CD8-positive, alpha-beta T cell (primary cell): ENCODE measurements at places on chromosomes 2 and 18. TPM values are rescaled to one million over a fixed set of nuclear protein-coding genes. Genes with fewer than 3 reads are reported as not detected.

GRCh38 chr2:61456070-61456745, 14.7 kb downstream of the USP34 start:
- no peak for DNase-seq

The FAP gene
- total RNA-seq: not detected

DNA sequence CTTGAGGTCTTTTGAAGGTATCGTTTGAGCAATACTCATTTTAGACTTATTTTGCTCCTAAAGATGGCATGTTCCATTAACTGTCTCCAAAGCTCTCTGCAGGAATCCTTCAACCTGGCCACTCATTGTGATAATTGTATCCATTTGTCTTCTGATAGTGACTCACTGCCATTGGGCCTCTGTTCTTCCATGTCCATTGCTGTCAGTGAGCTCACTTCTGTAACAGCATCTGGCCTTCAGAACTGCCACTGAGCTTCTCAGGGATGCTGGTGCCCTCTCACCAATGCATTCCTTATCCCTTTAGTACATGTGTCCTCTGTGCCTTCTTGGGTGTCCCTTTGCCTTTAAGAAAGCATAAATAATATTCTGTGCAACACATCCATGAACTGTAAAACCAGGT, 71.6 kb downstream of the MREG start:
- no peak for DNase-seq

- DNase-seq: no peak
Observed at GRCh38 chr2:205139822-205140463, 542.4 kb upstream of the NRP2 start.

DNA sequence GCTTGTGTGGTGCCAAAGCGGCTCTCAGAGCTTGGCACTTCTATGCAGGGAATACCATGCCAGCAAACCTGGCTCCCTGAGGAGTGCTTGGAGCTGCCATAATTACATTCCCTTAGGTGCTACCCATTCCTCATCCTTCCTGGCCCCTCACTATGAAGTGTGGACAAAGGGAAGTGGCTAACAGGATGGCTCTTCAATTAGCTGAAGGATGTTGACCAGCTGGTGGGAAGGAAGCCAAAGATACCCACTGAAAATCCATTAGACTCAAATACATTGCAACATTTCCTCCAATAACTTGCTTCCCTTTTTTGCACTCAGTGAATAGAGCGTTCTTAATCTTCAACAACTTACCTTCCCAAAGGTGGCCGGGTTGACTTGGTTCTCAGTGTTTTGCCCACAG, 8.5 kb downstream of the RFX8 start:
- no peak for DNase-seq

DNA sequence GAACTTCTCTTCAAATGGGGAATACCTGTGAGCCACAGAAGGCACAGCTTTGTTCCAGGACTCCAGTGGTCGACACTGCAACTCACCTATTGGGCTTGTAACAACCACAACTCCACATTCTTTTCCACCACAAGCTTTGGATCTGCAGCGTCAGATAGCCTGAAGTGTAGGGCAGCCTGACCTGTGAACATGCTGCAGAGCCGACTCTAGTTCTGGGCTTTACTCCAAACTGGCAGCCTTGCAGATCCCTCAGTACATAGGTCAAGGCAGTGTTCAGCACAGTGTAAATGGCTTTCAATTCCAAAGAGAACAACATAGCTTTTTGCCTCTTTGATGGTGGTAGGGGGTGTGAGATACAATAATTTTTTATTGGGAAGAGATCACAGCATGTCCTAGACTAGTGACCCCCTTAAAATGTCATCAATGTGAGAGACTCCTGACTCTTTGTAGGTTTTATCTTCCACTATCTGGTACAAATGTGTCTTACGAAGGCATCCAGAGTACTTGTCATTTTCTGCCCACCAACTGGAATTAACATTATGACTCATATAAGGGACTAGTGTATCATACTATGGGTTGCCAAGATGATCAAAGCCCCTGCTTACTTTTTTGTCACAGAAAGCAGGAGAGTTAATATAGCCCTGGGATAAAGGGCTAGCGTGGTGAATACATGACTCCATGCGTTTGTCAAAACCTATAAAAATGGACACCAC, 149.8 kb downstream of the COPS8 start:
- DNase-seq: no peak

GRCh38 chr18:50819027-50819727, 639 bp downstream of the MRO start:
- DNase-seq: no peak
